ENCODE measurements at places on chromosomes 3 and 15. TPM values are rescaled to one million over a fixed set of nuclear protein-coding genes. Genes with fewer than 3 reads are reported as not detected.

Gene DENND6A
- 38.9 TPM for total RNA-seq

Gene CDC25A
- 25.3 TPM for total RNA-seq

Gene PIERCE2
- total RNA-seq = 1.6 TPM

Gene RETNLB
- not detected for total RNA-seq

Gene SHC4
- total RNA-seq = 0.53 TPM

Gene EPHA3
- not detected for total RNA-seq

Gene ROBO1
- 20.9 TPM for total RNA-seq

Gene SST
- not detected for total RNA-seq

Gene AHSG
- not detected for total RNA-seq

Gene OR5K2
- not detected for total RNA-seq

Gene SAMD7
- total RNA-seq = not detected

Gene GPR62
- total RNA-seq = not detected

Gene NDN
- 28.5 TPM for total RNA-seq

Gene DPP8
- total RNA-seq = 66.9 TPM

Gene ILDR1
- total RNA-seq = not detected

Gene TMCO5A
- total RNA-seq = not detected

Gene PCOLCE2
- total RNA-seq = 1.3 TPM

Gene ZNF774
- 5.3 TPM for total RNA-seq

Gene LRRC3B
- not detected for total RNA-seq

Gene NANOGP8
- not detected for total RNA-seq

Gene FSTL1
- total RNA-seq = 672 TPM

Gene CADPS
- total RNA-seq = not detected

Gene A4GNT
- total RNA-seq = not detected

Gene PIF1
- total RNA-seq = 24.7 TPM

Gene CCR4
- under 0.01 TPM for total RNA-seq

Gene DNAJA4
- total RNA-seq = 7.2 TPM

Gene HRH1
- total RNA-seq = 14.5 TPM

Data from thoracic aorta endothelial cell (primary cell).